Kidney tubule cell (primary cell): ENCODE measurements at places on chromosomes 3 and 15.

DNA sequence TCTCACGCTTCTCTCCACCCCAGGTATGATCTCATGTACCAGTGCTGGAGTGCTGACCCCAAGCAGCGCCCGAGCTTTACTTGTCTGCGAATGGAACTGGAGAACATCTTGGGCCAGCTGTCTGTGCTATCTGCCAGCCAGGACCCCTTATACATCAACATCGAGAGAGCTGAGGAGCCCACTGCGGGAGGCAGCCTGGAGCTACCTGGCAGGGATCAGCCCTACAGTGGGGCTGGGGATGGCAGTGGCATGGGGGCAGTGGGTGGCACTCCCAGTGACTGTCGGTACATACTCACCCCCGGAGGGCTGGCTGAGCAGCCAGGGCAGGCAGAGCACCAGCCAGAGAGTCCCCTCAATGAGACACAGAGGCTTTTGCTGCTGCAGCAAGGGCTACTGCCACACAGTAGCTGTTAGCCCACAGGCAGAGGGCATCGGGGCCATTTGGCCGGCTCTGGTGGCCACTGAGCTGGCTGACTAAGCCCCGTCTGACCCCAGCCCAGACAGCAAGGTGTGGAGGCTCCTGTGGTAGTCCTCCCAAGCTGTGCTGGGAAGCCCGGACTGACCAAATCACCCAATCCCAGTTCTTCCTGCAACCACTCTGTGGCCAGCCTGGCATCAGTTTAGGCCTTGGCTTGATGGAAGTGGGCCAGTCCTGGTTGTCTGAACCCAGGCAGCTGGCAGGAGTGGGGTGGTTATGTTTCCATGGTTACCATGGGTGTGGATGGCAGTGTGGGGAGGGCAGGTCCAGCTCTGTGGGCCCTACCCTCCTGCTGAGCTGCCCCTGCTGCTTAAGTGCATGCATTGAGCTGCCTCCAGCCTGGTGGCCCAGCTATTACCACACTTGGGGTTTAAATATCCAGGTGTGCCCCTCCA lies 19.1 kb downstream of the TYRO3 start:
- DNase-seq: no peak

- peak; percentile 29 for DNase-seq
Observed at GRCh38 chr3:184030536-184030935, 1.0 kb upstream of the HTR3D start.

GRCh38 chr3:119311081-119311925 lies 17.1 kb downstream of the ARHGAP31 start:
- DNase-seq: peak; percentile 96

GRCh38 chr3:122572940-122573412 lies 4.5 kb upstream of the PARP15 start:
- peak; percentile 65 for DNase-seq

DNA sequence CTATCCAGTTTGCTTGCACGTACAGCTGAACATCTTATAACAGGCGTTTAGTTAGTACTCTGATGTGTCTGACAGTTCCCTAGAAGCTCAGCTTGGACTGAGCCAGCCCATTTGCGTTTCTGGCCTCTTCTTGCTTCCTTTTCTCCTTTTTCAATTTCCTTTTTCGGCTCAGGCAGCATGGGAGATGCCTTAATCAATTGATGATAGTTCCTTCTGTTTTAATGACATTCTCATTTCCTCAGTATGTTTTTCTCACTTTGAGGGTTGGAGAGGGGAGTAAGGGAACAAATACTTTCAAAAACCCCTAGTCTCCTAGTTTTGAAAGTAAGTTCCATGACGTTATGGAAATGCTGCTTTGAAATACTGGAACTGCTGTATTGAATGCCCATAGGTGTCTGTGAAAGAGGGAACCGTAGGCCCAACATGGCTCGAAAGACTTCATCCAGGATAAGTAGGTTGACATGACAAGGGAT lies 18.9 kb downstream of the IL1RAP start:
- DNase-seq: no peak

DNA sequence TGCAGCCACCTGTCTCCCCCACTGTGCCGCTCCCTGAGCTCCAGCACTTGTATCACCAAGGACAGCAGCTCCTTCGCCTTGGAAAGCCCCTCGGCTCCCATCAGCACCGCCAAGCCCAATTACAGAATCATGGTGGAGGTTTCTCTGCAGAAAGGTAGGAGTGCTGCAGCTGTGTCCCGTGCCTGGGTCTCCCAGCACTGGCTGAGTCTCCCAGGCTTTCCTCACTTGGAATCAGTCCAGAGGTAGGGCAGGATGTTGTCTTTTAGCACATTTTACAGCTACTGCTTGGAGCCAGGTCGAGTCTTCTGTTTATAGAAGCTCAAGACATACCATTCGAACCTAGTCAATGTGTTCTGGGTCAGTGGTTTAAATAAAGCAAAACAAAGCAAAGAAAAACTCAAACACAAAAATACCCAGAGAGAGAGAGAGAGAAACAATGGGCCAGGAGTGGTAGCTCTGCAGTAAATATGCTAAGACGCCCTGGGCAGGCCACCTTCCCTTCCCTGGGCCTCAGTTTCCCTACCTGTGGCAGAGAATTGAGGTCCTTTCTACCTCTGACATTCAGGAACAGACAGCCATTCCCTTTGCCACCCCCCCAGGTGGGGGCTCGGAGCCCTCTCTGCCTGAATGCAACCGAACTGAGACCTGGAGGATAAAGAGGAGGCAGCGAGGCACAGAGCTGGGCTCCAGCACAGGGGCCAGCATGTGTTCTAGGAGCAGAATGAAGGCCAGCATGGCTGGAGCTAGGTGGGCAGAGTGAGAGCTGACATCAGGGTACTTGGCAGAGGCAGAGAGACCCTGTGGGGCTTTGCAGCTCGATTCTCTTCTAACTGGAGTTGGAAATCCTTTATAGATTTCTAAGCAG lies 44.1 kb downstream of the STARD5 start:
- peak; percentile 37 for DNase-seq

DNA sequence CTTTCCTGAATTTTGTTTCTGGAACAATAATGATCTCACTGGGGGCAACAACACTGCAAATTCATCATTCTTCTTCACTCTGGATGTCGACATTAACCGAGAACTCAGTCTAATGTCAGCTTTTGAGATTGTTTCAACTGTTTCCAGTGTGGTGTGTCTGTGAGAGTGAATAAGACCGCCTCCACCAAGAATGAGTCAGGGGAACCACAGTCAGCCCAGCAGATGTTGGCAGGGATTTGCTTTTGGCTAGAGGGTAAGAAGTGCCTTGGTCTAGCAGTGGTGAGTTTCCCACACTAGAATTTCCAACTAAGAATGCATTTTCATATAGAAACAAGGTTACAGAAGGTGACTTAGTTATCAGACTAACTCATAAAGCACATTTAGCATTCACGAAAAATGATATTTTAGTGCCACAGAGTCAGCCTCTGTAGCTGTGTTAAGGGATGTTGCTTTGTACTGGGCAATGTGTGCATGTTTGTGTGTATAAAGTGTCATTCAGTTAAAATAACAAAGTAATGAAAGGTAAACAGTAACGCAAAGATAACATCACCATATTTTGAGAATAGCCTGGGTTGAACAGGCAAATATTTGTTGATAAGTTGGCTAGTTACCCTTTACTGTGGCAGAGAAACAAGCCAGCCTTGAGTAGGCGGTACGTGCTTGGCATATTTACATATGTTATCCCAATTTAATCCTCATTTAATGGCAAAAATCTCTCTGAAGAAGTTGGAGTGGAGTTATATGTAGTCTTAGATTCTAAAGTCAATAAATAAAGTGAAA lies 33.8 kb downstream of the DRD3 start:
- DNase-seq: peak; percentile 48
